ENCODE measurements at places on chromosomes 12 and 14. TPM values are rescaled to one million over a fixed set of nuclear protein-coding genes. Genes with fewer than 3 reads are reported as not detected.

DNA sequence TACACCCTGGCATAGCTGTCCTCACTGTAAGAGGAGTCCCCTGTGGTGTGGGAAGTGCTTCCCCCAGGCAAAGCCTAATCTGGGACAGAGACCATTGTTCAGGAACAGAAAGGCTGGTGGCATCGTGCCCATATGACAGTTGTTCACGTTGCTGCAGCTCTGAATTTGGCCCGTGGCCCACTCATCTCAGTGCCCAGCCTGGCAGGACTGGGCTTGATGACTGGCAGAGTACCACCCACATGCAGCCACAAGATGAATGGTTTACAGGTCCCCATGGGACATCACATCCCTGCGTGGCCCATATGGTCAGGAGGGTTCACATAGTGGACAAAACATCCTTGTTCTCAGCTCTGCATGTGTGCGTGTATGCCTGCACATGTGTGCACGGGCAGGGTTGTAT lies 17.5 kb downstream of the IQSEC3 start:
- peak; percentile 57 for DNase-seq

DNA sequence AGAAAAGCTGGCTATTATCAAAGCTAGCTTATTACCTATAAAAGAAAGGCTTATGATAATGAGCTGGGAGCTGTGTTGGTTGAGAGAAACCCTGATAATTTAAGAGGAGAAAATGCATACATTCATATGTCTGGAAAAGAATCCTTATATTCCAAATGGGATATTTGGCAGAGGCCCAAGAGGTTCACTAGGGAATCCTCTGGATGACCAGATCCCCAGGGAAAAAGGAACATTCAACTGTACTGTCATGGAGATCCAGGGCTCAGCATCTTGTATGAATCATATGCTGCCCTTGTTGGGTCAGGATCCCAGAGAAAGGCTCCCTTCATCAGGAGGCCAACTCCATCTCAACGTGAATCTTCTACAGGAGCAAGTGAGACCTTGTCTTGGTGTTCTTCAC lies 16.6 kb upstream of the FBXO34 start:
- no peak for DNase-seq

- DNase-seq, result no peak
Measured at GRCh38 chr14:31881531-31882310, 195.4 kb upstream of the ARHGAP5 start.

DNA sequence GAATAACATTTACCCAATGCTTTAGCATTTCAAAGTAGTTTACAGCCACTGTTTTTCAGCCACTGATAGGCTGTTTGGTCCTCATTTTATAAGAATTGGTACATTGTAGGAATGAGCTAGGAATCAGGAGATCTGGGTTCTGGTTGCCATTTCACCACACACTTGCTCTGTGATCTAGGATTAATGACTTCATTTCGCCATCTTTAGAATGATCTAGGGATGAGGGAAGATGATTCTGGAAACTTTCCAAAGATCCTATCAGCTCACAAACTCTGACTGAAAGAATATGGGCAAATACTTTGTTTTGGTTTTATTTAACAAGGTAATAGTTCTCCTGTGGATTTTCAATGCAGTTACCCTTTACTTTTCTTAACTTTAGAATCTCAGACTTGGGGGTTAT lies 155.0 kb downstream of the GCH1 start:
- DNase-seq, result no peak

The GDF11 gene
- total RNA-seq, result 3.9 TPM

GRCh38 chr12:59724011-59724695 lies 128.3 kb downstream of the SLC16A7 start:
- no peak for DNase-seq

- no peak for DNase-seq
Measured at GRCh38 chr12:119322301-119322723, 12.2 kb upstream of the CCDC60 start.

The DEPDC4 gene
- 1.3 TPM for total RNA-seq

Measured in MG63 (cell line).